Activated CD4-positive, CD25-positive, alpha-beta regulatory T cell treated with anti-CD3 and anti-CD28 coated beads, Interleukin-2, amount 50 U/mL, for 16 hours (primary cell): ENCODE measurements at places on chromosomes 11 and 22.

GRCh38 chr11:33915526-33915925, 23.6 kb upstream of the LMO2 start:
- DNase-seq = no peak

DNA sequence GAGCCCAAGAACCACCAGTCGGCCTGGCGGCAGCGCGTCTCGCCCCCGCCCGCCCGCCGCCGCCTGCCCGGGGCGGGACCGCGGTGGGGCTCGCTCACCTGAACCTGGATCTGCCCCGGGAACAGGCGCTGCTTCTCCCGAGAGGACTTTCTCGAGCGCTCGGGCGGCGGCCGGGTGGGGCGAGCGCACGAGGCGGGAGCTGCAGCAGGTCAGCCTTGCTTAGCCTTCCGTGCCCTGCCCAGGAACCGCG, 133 bp downstream of the MYH9 start:
- DNase-seq = no peak

DNA sequence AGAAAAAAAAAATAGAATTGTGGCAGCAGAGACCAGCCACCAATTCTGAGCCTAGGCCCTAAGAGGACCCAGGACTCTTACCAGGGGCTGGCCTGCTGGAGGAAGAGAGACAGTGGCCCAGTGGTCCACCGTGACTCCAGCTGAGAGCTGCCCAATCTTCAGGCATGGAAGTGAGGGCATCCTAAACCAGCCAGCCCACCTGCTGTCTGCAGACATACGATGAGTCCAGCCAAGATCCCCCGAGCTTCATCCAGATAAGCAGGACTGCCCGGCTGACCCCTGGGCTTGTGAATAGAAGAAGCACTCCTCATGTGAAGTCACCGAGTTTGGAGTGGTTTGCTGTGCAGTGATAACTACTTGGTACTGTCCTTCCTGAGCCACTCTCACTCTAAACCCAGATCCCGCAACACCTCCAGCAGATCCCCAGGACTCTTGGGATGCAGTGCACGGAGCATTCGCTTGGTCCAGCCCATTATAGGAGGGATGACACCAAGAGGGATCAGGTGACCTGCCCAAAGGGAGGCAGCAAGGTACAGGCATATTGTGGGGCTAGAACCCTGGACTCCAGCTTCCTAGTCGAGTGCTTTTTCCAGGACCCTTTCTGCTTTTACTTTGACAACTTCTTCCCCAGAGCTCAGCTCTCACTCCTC, 41.7 kb upstream of the FGF3 start:
- no peak for DNase-seq

- DNase-seq = no peak
These were observed 3.4 kb downstream of the EMID1 start for GRCh38 chr22:29208879-29209623.

DNA sequence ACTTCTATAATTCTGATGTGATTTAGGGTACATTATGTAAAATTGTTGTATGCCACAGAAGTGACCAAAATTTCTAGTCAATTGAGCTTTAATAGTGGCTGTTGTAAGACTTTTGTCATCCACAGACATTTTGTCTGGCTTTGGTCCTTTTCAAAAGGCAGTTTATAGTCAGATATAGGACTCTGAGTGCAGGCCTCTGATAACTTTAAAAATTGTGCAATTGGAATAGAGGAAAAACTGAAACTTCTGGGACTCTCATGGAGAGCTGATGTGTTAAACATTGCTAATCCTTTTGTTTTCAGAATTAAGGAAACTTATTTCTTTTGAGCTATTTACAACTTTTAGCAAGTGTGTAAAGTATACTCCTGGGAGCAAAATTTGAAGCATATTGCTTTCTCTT, 9.0 kb upstream of the MRPL17 start:
- DNase-seq = no peak

DNA sequence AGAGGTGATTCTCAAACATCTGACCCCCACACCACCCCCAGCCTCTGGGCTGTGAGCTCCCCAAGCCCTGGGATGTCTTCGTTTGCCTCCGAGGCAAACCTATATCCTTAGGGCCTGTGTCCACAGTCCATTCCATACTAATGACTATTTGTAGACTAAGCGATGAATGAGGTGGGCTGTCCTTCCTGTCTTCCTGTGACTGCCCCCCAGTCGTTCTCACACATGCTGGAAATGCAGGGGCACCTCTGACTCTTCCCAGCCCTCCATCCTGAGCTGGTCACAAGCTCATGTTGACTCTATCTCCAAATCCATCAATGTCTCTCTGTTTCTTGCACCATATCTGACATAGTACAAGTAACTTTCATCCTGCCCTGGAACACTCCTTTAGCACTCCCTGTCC, 4.8 kb downstream of the ATG16L2 start:
- DNase-seq = no peak

GRCh38 chr11:83238111-83238510, 44.6 kb downstream of the ANKRD42 start:
- no peak for DNase-seq
